Activated gamma-delta T cell (primary cell): ENCODE measurements at places on chromosomes 11 and 22.

- no peak for DNase-seq
Observed at GRCh38 chr11:31764261-31764660, 46.9 kb downstream of the PAX6 start.

DNA sequence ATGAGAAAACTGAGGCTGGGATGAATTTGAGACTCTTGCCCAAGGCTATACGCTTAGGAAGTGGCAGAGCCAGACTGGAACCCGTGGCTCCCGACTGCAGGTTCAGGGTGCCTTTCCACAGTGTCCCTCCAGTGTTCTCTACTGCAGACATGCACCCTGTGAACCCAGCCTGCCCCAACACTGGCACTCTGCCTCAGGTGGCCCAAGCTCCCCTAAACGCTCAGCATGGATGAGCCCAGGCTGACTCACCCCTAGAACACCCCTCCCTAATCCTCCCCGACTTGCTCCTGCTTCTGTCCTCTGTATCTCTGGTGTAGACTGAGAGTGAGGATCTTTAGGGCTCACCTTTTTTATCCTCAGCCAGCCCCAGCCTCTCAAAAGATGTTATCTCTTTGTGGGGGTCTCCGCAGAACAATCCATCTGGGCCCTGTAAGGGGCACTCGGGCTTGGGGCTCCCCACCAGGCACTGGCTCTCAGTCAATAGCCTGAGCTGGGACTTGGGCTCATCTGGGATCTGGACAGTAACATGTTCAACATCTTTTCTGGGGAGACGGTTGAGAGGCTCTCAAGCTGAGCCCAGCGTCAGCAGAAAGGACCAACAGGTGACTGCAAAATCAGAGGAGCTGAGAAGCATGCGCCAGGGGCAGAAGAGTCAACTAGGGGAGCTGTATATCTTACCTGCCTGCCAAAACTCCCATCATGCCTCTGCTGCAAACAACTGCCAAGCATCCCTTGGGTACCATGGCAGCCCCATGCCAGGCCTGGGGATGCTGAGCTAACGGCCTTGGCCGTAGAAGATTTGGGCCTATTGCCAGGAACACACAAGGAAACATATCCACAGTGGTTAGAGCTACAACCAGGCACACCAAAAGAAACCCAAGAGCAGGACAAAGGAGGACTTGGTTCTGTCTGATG, 176.2 kb downstream of the BUD13 start:
- DNase-seq, result no peak

GRCh38 chr11:42315846-42316245, 856.4 kb upstream of the LRRC4C start:
- DNase-seq, result no peak

GRCh38 chr11:16895306-16895705, 118.9 kb downstream of the PLEKHA7 start:
- DNase-seq, result no peak

DNA sequence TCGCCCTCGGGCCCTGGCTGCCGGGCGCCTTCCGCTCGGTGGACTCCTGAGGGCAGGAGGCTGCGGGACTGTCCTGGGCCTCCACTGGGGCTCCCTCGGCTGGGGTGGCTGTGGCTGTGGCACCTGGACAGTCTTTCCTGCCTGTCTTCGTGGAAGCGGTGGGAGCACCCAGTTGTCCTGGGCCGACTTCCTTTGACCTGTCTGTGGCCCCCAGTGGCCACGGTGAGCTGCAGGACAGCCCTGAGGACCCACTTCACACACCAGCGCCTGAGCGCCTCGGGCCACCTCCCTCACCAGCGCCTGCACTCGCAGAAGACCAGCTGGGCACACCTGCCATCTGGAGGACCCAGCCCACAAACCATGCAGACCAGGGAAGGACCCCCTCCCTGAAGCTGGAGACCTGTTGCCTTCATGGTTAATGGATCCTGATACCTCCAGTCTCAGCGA, 1.8 kb upstream of the EPS8L2 start:
- DNase-seq, result no peak

GRCh38 chr11:60005360-60005759, 11.6 kb upstream of the OOSP4B start:
- no peak for DNase-seq

DNA sequence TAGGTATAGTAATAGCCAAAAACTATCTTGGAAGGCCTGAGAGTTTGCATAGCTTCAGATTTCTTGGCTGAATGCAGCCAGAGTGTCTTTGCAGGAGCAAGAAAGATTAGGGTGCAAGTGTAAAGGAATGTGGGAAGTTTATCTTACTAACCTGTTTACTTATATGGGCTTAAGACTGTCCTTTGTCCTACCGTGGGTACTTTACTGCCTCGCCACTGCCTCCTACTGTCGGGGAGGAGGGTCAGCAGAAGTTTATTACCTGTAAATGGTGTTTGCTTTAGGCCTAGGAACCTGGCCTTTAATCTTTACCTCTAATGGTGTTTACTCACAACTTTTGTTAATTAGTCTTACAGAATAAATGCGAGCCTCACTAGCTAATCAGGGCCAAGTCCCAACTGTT, 633.8 kb downstream of the DLG2 start:
- DNase-seq, result no peak

- DNase-seq, result no peak
Observed at GRCh38 chr11:12402691-12403120, 25.3 kb downstream of the PARVA start.

GRCh38 chr11:63970902-63971301, 3.5 kb upstream of the COX8A start:
- DNase-seq, result no peak

- DNase-seq, result no peak
Observed at GRCh38 chr22:23526596-23527316, 53.3 kb downstream of the IGLL1 start.

DNA sequence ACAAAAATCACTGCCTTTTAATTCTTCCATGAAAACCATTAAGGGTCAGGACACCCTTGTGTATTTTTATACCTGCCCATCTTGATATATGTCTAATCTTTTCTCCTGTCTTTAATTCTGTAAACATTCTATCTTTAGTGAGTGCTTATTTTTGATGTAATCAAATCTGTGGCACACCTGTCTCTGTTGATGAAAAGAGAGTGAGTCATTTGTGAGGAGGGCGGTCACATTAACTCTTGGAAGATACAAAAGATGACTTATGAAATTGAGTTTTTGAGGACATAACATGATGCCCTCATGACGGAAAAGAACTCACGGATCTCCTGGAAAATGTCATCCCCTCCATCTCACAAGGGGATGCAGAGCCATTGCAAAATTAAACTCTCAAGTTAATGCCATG, 206.5 kb upstream of the PGR start:
- no peak for DNase-seq

DNA sequence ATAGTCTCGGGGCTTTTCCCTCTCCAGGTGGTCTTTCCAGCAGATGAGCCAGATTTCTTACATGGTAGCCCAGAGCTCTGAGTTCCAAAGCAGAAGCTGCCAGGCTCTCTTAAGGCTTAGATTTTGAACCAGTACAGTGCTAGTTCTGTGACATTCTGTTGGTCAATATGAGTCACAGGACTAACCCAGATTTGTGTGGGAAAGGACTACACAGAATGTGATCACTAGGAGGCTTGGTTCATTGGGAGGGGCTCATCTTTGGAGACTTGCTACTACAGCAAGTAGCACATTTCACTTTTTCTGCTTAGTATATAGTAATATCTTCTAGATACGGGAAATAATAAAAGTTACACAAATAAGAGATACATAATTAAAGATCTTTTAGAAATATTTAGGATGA, 24.1 kb downstream of the RNF214 start:
- DNase-seq, result no peak

GRCh38 chr22:22123118-22123959, 121.2 kb upstream of the VPREB1 start:
- no peak for DNase-seq

- no peak for DNase-seq
Observed at GRCh38 chr22:24141586-24141985, 39.7 kb upstream of the SUSD2 start.

DNA sequence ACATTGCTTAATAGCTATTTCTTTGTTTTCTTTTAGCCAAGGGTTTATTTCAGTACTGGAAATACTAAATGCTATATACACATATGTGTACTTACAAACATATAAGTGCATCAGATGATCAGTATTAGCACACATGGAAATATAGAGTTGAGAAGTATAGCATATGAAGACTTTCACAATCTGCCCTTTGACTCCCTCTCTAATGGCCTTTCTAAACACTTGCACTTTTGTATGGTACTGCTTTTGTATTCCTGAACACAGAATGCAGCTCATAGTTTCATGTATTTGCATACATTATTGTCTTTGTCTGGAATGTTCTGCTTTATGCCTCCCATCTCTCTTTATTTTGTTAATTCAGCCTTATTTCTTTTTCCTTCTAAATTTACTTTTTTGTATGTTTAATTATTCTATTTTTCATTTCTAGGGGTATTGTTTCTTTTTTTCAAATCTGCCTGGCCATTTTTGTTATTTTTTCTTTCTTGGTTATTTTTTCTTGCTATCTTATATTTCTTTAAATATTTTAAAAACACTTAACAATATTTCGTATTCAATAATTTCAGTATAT, 28.8 kb downstream of the ACER3 start:
- DNase-seq, result no peak

DNA sequence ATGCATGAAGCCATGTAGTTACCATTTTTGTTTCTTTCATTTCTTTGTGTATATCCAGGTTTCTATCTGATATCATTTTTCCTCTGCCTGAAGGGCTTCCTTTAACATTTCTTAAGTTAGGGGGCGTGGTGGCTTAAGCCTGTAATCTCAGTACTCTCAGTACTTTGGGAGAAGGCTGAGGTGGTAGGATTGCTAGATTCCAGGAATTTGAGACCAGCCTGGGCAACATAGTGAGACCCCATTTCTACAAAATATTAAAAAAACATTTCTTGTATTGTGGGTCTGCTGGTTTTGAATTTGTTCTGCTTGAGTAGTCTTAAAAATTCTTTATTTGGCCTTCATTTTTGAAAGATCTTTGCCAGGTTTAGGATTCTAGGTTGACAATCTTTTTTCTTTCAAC, 5.5 kb upstream of the PACS1 start:
- no peak for DNase-seq

- no peak for DNase-seq
Observed at GRCh38 chr22:44443641-44444235, 54.3 kb downstream of the RTL6 start.
